Testis (tissue), 5 donors: ENCODE measurements at places on chromosomes 1 and 21.

- DNase-seq = peak; percentile 88
Measured at GRCh38 chr1:16248603-16249516, 11.9 kb upstream of the CPLANE2 start.

- DNase-seq = no peak
Measured at GRCh38 chr1:228889289-228889688, 154.0 kb downstream of the RHOU start.

GRCh38 chr1:31583995-31584868, 7.9 kb downstream of the TINAGL1 start:
- DNase-seq = peak; percentile 85

GRCh38 chr1:42938645-42939615, 19.7 kb downstream of the SLC2A1 start:
- DNase-seq = no peak
